Epithelial cell of umbilical artery (primary cell): ENCODE measurements at places on chromosomes 5 and 9. TPM values are rescaled to one million over a fixed set of nuclear protein-coding genes. Genes with fewer than 3 reads are reported as not detected.

The DAPK1 gene
- total RNA-seq = 29.2 and 44.4 TPM in 2 replicates

The SLC22A4 gene
- total RNA-seq = 3.5 and 3.6 TPM in 2 replicates

The IL9 gene
- not detected in 2 replicates for total RNA-seq

The THBS4 gene
- total RNA-seq = under 0.01 TPM in 1 of 2 replicates, not detected in the other

The DDX4 gene
- not detected in 2 replicates for total RNA-seq
